ENCODE measurements at places on chromosomes 6 and 20.

- peak; percentile 78 for DNase-seq
Observed at GRCh38 chr20:62065674-62066338, at the start of gene TAF4. Gene TAF4 (minus strand): TSS chr20:62065881. CDS start chr20:62065810, 71 bp downstream.

GRCh38 chr6:75283907-75284631 lies 523 bp downstream of the TMEM30A start:
- DNase-seq = no peak

GRCh38 chr20:39853050-39853449 lies 836.0 kb downstream of the MAFB start:
- no peak for DNase-seq

- DNase-seq = no peak
Observed at GRCh38 chr6:153957394-153957793, 81.6 kb upstream of the OPRM1 start.

GRCh38 chr6:114055763-114056162 lies 84.8 kb upstream of the HDAC2 start:
- DNase-seq = no peak

GRCh38 chr6:108635505-108636226 lies 74.9 kb downstream of the FOXO3 start:
- DNase-seq = no peak
